ENCODE measurements at places on chromosomes 1 and 21.

GRCh38 chr1:74368335-74368734 is 133.1 kb downstream of the TNNI3K start:
- DNase-seq, result no peak

DNA sequence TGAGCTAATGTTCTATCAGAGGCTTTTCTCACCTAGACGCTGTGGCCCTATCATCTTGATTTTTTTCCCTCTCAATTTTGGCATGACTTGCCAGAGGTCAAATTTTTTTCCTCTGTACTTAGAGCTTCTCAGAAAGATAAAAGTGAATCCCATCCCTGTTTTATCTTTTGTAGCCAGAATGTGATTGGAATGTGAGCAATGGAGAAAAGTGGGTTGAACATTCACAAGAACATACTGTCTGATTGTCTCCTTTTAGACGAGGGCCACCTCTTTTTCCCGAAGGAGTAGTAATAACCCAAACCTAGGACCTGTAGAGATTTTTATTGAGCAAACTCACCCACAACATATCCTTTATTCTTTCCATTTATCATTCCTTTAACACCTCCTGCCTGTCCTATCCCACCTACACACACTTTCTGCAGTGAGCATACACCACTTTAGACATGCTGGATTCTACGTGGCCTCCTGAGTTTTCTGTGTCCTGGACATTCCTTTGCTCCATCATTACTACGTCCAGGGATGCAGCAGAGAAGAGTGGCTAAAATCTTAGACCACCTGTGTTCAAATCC is 15.9 kb downstream of the S100A10 start:
- no peak for DNase-seq

DNA sequence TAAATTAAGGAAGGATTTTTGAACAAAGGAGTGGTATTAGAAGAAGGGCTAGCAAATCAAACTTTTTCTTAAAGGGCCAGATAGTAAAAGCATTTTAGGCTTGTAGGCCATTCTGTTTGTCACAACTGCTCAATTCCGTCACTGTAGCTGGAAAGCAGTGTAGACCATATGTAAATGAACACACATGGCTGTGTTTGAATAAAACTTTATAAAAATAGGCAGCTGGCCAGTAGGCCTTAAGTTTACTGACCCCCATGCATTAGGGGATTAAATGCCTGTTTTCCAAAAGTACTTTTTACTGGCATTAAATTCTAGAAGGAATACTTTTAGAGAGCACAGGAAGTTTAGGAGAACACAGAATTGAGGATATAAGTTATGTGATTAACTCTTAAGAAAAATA is 8.9 kb downstream of the IVNS1ABP start:
- no peak for DNase-seq

DNA sequence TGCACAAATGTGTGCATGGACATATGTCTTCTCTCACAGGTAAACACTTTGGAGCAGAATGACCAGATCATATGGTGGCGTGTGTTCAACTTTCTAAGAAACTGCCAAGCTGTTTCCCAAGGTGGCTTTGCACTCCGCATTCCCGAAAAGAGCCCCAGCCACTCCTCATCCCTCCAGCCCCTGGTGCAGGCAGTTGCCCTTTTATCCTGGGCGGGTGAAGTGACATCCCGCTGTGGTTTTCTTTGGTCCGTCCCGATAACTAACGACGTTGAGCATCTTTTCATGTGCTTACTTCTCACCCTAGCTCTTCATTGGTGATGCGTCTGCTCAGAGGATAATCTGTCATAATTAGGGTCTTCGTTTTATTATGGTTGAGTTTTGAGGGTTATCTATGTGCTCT is 612.5 kb downstream of the MATN1 start:
- no peak for DNase-seq

- DNase-seq, result no peak
Observed at GRCh38 chr1:29767088-29767685, 530.9 kb downstream of the PTPRU start.

DNA sequence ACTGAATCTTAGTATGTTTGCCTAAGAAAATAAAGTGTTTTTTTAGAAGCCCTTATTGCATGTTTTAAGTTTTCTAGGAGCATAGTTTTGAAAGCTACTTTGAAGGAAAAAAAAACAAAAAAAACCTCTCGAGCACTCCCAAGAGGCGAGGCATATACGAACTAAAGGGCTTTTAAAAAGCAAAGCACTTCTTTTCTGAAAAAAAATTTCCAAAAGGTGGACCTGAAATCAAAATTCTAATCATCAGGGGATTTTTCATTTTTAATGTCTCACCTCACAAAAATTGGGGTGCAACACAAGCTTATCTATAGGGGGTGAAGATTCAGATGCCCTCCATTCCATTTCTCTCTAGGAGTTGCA is 594 bp downstream of the GLMN start:
- DNase-seq, result no peak

DNA sequence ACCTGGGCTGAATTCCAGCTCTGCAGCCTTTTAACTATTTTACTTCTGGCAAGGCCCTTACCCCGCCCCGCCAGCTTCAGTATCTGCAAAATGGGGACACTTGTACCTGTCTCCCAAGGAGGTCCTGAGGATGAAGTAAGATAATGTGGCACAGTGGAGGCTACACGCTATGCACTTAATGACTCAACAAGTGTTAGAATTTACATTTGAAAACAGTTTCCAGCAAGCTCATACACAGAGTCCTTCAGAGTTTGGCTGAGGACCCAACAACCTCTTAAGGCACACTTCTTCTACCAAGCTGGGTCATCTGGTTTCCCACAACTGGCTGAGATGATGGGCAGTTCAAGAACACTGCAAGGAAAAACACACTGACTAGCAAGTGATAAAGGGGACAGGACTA is 30.2 kb upstream of the SLC22A15 start:
- DNase-seq, result no peak

GRCh38 chr1:243343970-243344937 is 88.4 kb downstream of the SDCCAG8 start:
- no peak for DNase-seq

GRCh38 chr1:59406437-59407164 is 109.7 kb downstream of the FGGY start:
- no peak for DNase-seq
